ENCODE measurements at places on chromosomes 7 and 10.

- DNase-seq: no peak
These were observed 1020.6 kb downstream of the XPNPEP1 start for GRCh38 chr10:108902619-108903285.

DNA sequence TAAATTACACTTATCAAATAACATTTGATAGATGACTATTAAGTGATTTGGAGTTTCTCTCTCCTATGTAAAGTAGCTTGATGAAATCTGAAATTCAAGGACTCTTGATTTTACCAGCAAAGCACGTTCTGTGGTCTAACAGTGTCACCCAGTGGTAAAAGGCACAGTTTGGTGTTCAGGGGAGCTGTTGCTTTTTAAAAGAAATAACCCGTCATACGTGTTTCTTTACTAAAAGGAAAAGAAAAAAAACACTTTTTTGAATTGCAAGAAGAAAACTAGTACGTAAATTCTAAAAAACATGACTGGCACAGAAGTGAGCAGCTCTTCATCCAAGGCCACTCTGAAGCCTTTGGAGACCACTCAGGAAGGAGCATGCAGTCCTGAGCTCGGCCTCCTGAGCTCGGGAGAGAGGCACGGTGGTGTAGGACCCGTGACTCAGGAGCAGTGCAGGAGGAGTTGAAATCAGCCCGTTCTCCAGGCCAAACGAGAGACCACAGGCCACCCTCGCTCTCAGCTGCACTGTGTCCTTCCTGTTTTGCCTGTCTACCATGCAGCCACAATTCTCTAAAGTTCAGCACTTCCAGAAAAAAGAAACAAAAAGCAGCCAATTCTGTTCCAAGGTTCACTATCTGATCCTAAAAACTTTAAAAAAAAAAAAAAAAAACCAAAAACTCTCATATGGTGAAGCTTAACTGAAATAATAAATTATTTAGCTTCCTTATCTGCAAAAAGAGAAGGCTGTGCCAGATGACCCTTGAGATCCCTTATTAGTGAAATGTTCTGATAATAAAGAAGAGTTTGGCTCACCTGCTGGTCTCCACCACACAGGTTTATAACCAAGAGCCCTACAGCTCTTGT, 212.6 kb upstream of the FRMD4A start:
- DNase-seq: peak; percentile 72

DNA sequence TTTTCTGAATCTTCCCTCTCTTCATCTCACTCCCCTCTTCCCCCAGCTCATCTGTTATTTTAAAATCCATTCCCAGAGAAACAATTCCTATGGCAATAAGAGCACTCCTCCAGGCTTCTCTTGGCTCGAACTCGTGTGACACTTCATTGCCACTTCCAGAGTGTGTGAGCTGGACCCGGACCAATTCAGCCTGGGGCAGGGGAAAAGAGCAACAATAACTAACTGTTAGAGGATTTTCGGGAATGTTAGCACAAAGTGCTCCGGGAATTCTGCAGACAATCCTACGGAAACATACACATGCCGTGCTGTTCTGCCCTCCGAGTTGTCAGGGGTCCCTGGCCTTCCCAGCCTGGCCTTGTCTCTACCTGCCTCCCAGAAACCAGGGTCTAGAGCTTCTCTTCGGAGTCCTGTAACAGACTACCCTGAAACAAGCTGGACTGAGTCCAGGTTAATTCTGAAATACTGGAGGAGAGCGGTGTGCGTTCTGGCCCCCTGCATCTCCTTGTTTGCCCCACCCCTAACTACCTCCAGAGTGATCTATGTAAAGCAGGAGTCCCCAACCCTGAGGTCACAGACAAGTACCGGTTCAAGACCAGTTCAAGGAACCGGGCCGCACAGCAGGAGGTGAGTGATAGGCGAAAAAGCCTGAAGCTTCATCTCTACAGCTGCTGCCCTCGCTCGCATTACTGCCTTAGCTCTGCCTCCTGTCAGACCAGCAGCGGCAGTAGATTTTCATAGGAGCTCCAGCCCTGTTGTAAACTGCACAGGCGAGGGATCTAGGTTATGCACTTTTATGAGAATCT, 11.3 kb downstream of the COL26A1 start:
- no peak for DNase-seq

DNA sequence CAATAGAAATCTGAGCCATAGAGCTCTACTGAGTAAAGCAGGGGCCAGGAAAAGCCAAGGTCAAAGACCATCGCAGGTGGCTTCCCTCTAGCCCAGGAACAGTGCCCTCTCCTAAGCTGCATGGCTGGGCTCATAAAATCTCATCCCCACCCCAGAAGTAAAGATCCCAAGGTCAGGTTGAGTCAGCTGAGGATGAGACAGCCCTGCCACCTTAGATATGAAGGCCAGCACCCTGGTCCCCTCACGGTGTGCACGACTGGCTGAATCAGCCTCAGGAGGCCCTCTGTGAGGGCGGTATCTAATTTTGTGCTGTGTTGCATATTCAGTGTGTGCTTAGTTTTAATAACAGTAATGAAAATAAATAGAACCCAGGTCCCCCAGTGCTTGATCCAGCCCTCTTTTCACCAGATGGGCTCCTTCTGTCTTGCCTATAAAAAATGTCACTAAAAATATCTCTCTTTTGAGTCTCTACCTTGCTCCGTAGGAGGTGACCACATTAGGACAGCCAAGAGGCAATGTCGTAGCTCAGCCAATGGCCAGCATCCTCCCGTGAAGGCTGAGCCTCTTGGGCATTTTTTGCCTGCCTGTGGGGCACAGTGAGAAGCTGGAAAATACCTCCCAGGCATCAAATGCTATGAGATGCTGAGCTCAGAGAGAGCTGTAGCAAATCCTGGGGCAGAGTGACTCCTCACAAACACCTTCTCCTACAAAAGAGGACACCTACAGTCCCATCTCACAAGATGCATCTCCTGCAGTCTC, 424.0 kb downstream of the PLXNA4 start:
- no peak for DNase-seq

DNA sequence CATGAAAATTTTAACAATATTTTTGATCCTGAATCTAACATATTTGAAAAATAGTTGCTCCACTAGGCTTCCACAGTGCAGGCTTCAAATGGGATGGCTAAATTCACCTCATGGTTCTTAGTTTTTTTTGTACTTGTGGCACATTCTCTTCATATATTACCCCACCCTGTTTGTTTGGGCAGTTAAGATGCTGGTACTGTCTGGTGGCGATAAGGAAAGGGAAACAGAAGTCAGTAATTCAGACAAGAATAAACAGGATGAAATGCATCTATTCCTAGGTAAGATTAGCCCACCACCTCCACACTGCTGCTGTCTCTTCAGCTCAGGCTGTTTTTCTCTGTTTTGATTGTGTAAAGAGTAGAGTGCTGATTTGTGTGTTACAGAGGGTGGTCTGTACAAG, 44.2 kb downstream of the GLRX3 start:
- no peak for DNase-seq

DNA sequence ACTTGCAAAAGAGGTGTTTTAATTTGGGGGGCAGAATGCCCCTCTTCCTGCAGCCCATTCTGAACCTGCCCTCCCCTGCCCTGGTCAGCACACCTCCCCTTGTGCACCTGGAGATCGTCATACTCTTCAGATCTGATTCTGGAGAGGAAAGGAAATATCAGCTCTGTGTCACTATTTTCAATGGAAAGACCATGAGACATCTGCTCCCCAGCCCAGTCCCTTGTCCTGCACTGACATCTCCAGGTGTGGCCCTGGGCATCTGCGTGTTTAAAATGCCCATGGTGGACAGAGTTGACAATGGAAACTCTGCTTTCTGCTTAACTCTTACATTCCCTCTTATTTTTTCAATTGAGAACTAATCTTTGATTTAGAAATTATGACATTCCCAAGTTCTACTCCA, 41.6 kb upstream of the RASGEF1A start:
- no peak for DNase-seq

DNA sequence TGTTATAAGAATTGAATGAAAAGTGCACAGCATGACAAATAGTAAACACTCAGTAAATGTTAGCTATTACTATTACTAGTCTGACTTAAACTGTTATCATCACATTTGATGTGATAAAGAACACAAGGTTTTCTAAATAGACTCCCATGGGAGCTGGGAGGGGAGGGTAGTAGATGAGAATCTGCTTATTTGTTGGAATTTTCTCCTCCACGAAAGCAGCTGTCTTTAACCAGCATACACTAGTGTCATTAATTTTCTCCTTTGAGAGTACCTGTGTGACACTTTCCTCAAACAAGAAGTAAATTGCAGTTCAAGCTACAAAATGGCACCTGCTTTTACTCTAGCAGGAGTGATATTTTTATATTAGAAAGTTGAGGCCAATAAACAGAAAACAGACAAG, 200.1 kb downstream of the SKAP2 start:
- no peak for DNase-seq

- DNase-seq: no peak
These were observed 62.9 kb upstream of the MKRN1 start for GRCh38 chr7:140542228-140542603.

Data from GF-D8 (cell line).